Activated gamma-delta T cell (primary cell): ENCODE measurements at places on chromosomes 4 and X.

DNA sequence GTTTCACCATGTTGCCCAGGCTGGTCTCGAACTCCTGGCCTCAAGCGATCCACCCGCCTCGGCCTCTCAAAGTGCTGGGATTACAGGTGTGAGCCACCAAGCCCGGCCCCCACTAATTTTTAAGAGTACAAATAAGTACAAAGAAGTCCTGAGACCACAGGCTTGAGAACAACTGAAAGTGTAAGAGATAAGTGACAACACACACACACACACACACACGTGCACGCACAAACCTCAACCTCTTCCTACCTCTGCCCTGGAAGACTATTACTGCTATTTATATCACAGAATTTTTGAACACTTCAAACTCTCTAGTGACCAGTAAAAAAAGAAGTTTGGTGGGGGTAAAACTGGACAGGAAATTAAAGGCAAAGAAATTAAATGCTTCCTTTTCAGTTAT is 7.5 kb downstream of the KLHL15 start:
- DNase-seq, result no peak

DNA sequence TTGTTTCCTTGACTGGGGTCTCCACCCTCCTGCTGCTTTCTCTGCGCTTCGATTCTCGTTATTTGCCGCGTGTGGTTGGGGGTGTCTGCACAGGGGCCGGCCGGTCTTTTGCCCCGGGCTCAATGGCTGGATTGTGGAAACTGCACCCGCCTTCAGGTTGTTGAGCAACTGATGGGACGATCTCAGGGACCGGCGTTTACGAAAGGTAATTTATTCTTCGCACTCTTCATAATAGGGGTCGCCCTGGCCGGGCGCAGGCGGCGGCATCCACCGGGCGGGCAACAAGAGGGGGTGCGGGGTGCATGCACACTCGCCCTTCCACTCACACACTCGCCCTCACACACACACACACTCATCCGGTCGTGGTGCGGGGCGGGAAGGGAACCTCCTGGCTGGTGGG is 1.4 kb downstream of the ADGRL3 start:
- no peak for DNase-seq

DNA sequence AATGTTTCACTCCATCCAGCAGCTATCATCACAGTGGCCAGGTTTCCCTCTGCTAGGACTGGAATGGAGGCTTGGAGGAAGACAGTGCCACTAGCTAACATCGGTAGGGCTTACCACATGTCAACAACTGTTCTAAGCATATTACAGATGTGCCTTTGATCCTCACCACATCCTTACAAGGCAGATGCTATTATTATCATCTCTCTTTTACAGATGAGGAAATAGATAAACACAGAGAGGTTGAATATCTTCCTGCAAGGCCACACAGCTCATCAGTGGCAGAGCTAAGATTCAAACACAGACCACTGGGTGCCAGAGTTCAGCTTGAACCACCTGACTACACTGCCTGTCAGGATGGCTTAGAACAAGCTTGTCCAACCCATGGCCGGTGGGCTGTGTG is 47.4 kb downstream of the MAMLD1 start:
- DNase-seq, result no peak

GRCh38 chrX:122363112-122363795 is 820.8 kb upstream of the GRIA3 start:
- DNase-seq, result no peak

GRCh38 chr4:38310446-38311043 is 350.3 kb downstream of the PTTG2 start:
- no peak for DNase-seq

DNA sequence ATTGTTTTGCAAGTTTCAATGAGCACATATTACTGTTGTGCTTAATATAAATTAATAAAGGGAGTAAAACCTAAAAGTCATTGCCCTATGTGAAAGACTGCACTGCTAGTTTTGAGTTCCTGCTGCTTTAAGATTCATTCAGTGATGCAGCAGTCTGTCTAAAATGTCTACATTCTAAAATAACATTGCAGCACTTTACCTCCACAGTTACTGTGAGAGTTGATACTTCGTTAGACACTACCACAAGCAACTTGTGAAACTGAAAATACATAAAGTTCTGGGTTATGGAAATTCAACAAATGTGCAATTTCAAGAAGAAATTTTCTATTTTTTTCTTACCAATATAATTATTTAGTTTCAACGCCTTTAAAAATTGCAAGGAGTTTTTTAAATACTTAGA is 1175.2 kb upstream of the DIAPH2 start:
- no peak for DNase-seq

DNA sequence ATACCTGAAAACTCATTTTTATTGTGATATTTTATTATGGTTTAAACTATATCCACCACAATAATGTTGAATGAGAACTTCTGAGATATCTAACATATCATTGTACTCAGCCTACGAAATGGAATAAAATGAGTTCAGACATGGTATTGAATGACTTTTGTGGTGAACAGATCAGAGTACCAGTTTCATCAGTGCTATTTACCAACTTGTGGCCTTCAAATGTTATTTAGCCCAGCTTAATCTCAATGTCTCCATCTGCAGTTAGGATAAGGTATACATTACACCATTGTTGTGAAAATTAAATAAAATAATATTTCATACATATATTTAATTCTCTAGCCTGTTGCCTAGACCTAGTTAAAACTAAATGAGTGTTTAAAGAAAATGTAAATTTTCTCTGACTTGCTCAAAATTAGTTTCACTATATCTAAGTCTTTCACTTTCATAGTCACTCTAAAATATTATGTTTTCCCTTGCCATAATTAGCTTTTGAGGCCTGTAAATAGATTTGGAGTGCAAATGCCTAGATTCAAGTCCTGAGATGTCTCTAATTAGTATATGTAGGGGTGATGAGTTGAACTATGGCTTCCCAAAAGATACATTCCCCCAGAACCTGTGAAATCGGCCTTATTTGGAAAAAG is 594.2 kb downstream of the STPG2 start:
- no peak for DNase-seq

DNA sequence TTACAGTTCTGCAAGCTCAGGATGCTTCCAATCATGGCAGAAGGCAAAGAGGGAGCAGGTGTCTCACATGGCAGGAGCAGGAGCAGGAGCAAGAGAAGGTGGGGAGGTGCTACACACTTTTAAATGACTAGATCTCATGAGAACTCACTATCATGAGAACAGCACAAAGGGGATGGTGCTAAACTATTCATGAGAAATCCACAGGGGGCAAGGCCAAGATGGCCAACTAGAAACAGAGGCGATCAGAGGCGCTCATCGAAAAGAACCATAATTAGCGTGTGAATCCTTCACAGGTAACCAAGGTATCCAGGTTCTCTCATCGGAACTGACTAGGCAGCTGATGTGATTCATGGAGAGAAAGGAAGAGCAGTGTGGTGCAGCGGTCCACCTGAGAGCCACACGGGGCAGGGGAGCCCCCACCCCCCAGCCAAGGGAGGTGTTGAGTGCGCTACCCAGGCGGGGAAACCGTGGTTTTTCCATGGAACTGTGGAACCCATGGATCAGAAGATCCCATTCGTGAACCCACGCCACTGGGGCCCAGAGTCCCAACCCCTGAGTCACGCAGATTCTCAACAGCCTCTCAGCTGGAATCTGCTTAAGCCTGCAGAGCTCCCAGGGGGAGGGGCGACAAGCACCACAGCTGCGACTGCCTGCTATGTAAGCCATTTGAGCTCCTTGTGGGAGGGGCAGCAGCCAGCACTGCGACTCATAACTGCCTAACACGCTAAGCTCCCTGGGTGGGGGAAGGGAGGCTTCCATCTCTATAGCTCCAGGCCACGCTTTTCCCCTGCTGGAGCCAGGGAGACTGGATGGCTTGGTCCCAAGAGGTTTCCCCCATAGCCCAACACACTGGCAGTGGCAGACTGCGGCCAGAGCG is 46.7 kb downstream of the FGF16 start:
- no peak for DNase-seq

DNA sequence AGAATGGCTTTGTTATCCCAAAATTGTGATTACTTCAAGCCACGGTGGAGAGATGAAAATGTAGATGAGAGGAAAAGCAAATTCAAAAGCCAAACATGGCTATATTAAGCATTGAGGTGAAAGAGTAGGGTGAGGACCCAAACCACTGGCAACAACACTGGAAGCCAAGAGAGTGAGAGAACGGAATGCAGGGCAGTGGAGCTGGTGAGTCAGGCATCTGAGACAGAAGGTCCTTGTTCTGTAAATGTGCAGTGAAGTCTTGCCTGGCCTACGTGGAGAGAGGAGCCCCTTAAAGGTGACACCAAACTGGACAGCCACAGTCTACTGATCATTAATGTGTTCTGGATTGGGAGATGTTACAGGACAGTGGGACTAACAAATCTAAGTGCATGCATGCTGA is 22.8 kb upstream of the SEC24B start:
- DNase-seq, result no peak

GRCh38 chr4:102693262-102693850 is 67.4 kb downstream of the MANBA start:
- no peak for DNase-seq

DNA sequence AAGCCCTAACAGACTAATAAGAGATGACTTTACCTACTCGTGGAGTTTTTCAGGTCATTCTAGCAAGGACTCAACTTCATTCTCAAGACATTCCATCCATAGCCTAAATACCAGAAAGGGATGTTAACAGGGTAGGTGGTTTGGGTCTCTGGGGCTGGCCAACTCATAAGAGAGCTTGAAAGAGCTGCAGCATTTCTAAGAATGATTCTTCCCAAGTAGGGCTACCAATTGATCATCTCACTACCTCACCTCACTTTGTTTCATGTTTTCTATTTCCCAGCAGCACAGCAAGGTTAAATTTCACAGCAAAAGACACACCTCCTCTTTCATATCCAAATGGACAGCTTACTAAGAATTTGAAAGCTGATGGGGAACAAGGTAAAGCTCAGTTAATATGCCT is 614.8 kb upstream of the DIPK2B start:
- no peak for DNase-seq

DNA sequence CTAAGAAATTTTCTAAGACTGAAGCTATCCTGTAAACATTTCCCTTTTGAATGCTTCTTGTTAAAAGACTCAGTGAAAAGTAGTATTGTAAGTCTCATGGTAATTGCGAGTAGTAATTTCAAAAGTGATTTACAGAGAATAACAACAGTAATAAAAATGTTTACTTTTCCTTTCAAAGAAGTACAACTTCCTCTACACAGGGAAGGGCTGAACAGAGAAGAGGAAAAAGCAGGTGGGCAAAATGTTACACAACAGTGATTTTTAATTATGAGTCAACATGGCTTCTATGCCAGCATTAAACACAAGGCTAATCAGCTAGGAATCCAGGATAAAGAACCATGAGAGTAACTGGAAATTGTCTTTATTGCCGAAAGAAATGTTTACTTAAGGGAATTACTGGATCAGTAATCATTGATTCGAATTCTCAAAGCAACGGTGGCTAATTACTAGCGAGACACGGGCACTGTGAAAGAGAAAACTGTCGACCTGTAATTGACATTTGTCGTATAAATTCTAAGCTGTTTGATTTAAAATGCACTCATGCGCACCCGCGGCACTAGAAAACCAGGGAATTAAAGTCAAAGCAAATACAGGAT is 15.4 kb downstream of the UTP3 start:
- DNase-seq, result no peak

DNA sequence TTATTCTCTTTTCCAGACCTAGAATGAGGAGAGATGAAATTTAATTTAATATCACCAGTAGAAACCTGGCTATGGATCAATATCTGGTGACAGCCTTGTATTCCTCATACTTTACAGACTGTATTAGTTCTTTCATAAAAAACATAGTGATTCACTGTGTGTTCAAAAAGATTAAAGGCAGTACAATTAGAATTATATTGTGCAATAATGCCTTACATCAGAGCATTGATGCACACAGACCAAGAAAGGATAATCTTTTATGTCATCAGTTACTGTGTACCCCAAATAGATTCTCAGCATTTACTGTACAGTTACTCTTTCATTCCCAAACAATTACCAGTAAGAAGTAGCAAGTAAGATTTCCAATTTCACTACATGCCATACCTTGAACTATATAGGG is 260.5 kb upstream of the ANXA10 start:
- no peak for DNase-seq

GRCh38 chrX:17262123-17262522 is 112.9 kb upstream of the NHS start:
- no peak for DNase-seq

DNA sequence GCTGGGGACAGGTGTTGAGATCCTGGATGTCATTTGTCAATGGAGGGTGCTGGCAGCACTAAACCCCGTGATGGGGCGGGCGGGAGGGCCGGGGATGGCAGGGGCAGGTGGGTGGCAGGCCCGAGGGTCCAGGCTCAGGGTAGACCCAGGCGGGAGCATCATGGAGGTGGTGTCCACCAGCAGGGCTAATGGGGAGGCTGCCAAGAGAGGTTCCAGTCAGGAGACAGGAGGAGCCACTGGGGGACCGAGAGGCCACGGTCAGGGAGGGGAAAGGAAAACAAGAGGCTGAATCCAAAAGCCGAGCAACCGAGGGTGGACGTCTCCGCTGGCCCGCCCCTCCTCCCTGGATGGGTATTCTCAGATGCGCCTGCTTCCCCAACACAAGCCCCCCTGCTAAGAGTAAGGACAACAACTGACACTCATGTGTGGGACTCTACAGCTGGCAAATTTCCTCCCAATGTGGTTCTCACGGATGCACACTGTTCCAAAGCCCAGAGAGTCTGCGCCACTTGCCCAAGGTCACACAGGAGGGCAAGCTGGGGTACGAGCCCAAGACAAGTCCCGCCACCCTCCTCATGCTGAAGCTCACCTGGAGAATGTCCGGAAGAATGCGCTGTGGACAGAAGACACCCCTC is 132.0 kb downstream of the CPZ start:
- DNase-seq, result no peak

GRCh38 chr4:12105519-12105918 is 676.8 kb upstream of the HS3ST1 start:
- DNase-seq, result no peak

DNA sequence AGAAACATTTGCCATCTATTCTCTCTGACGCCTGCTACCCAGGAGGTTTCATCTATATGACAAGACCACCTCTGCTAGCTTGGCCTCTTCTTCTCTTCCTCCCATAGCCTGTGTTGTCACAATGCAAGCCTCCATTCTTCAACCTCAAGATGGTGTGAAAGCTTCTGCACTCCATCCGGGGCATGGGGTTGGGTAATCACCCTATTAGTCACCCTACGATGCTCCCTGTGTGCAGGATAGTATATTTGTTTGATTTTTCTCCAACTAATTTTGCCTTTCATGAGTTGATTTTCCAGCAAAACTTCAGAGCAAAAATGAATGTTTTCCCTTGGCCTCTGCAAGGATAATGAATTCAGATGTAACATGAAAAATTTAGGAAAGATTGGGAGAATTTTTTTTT is 128.0 kb upstream of the STS start:
- DNase-seq, result no peak

- no peak for DNase-seq
These were observed 85.7 kb downstream of the POU3F4 start for GRCh38 chrX:83593634-83594294.

GRCh38 chr4:39888541-39888940 is 89.2 kb downstream of the PDS5A start:
- DNase-seq, result no peak

- no peak for DNase-seq
These were observed 423 bp downstream of the HEPH start for GRCh38 chrX:66164470-66164869.

- no peak for DNase-seq
These were observed 310.6 kb downstream of the PDHA2 start for GRCh38 chr4:96150466-96150865.
